Stimulated activated naive CD4-positive, alpha-beta T cell treated with Interleukin-2 at 50 U/mL for 16 hours (primary cell): ENCODE measurements at places on chromosomes 2 and 18.

- DNase-seq: no peak
Observed at GRCh38 chr2:29446847-29447246, 331.6 kb downstream of the CLIP4 start.

DNA sequence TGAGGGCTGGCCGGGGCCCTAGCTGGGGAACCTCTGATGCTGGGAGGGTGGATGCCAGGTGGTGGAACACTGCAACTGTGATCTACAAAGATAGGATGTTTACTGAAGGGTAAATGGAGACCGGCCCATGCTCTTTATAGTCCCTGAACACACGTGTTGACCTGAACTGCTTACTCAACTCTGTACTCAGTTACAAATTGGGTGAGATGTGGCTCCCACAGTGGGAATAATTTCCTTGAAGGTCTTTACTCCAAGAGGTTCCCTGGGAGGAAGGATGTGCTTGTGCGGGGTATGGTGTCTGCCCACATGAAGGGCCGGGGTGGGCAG, 254.1 kb downstream of the PRKCE start:
- DNase-seq: no peak

GRCh38 chr2:38076710-38077430, 919 bp upstream of the CYP1B1 start:
- DNase-seq: peak; percentile 79

- no peak for DNase-seq
Observed at GRCh38 chr2:162156149-162156548, 4.1 kb upstream of the GCG start.

GRCh38 chr2:109613081-109613921, 465 bp downstream of the SEPTIN10 start:
- DNase-seq: no peak

GRCh38 chr18:21054252-21054821, 57.3 kb downstream of the ROCK1 start:
- no peak for DNase-seq

GRCh38 chr2:166127217-166128155, at the start of gene SCN1A:
SCN1A (minus strand) TSS chr2:166128020; CDS start chr2:166073621, 54,399 bp downstream.
- DNase-seq: no peak

DNA sequence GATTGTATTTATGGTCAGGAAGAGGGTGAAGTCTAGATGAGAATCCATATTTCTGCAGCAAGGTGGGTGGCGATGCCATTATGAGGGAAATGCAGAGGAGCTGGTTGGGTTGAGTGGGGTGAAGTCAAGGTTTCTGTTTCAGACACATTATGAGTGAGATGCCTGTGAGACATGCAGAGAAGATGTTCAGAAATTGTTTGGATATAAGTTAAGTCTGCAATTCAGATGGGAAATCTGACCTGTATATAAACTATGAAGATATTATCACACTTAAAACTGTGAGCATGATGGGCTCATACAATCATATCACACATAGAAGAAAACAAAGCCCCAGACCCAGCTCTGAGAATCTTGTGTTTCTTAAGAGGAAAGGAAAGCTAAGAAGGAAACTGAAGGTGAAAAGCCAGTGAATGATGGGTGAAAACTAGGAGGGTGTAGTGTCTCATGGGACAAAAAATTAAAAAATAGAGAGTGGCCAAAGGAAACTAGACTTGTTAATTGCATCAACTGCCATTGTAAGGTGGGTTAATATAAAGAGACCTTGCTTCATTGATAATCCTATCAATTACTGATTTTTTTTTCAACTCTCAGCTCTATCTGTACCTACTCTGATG, 14.2 kb downstream of the GALNT5 start:
- no peak for DNase-seq

GRCh38 chr2:152336854-152337510, 2.0 kb downstream of the FMNL2 start:
- no peak for DNase-seq

GRCh38 chr2:62208074-62208757, 12.3 kb downstream of the B3GNT2 start:
- DNase-seq: no peak

GRCh38 chr2:134408386-134408785, 154.5 kb downstream of the MGAT5 start:
- DNase-seq: no peak

DNA sequence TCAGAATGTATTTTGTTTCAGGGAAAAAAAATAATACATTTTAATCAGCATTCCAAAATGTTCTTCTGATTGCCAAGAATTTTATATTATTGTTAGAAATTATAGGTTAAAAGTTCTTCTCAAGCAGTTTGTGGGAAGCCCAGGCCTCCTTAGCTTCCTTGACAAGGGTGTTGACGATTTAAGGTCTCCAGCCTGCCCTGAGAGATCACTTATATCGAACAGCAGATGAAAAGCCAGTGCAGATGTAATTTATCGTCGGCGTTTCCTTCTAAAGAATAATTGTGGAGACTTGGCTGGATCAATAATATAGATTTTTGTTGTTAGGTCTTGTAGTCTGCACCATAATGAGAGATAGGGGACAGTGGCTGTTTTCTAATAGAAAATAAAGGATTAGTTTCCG, 280.6 kb downstream of the ZNF407 start:
- no peak for DNase-seq

- DNase-seq: no peak
Observed at GRCh38 chr18:37385846-37386778, 179.5 kb downstream of the CELF4 start.

DNA sequence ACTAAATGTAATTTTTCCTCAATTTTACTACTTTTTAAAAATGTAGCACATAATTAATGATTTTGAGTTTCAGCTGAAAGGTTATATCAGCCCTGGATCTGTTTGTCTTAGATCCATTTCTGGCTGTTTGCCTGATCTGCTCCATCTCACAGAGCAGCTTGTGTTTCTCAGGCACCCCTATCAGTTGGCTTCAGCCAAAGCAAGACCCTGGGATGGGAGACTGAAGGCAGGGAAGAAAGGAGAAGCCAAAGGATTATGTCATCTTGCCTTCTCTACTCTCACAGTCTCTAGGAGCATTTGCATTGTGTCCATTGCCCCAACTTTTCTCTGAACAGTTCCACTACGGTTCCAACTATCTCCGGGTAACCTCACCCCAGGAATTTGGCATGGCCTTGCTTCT, 110.5 kb downstream of the CCDC148 start:
- DNase-seq: no peak

DNA sequence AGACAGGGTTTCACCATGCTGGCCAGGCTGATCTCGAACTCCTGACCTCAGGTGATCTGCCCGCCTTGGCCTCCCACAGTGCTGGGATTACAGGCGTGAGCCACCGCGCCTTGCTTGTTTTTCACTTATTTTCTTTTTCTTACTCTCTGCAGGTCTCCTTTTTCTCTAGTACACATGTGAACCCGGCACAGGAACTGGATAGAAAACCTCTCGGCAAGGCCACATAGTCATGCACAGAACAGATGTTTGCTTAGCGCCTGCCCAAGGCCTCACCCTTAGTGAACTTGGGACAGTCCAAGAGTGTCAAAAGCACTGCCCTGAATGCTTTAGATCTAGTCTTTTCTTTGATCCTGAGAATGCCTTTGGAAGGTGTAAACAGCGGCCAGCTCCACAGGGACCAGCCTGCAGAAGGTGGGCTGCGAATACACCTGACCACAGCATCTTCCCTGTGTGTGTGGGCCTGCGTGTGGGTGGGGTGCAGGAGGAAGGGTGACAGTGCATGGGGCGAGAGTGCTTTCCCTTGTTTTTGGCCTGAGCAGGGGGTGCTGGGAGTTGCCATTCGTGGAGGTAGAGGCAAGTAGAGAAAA, 27.0 kb downstream of the IMPA2 start:
- no peak for DNase-seq

DNA sequence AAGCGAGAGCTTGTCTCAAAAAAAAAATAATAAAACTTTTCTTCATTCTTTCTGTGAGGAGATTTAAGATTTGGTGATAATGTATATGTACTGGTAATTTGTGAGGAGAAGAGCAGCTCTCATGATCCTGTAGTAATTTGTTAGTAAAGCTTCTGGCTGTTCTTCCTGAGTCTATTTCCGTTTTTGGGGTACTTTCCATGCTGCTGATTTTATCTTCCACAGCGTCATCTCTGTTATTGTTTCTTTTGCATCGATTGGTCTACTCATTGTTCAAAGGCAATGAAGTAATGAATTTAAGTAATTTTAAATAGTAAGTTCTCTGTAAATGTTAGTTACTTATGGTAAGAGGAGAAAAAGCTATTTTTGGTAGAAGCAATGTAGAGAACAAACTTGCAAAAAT, 12.0 kb downstream of the NDUFAF7 start:
- no peak for DNase-seq

- no peak for DNase-seq
Observed at GRCh38 chr2:58900246-58901027, 659.3 kb upstream of the FANCL start.

DNA sequence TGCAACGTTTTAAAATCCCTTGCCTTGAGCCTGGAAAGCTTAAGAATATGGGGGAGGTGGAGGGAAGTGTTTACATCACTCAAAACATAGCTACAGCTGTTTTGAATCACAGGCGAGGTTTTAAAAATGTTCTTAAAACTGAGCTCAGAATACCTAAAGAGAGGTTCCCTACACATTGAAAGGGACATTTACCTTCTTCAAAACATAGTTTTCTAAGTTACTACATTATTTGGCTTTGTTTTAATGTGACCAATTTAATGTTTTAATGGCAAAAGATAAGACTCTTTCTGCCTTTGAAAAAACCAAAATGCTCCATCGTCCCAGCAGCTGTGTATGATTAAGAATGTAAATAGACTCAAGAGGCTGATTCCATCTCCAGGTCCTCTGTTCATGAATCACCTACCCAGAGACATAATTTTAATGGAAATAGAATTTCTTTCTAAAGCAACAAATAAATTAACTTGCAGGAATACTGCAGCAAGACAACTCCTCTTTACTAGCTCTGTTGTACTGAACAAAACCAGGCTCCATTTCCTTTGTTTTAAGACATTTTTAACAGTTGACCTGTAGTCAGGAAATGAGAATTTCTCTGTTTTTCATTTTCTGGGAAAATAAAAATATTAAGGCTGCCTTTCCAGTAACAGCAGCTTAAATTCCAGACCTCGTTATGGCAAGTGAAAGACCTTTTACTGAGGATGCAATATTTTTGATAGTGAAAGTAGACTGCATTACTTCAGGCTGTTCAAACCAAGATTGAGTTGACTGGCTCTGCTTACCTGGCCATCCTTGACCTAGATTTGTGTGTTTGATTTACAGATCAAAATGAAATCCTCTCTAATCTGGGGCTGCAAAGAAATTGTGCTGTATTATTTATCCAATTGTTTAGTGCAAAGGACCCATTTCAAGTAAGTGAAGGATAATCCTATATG, 33.7 kb upstream of the WDR75 start:
- no peak for DNase-seq

GRCh38 chr2:152458441-152458940, 123.5 kb downstream of the FMNL2 start:
- DNase-seq: no peak

DNA sequence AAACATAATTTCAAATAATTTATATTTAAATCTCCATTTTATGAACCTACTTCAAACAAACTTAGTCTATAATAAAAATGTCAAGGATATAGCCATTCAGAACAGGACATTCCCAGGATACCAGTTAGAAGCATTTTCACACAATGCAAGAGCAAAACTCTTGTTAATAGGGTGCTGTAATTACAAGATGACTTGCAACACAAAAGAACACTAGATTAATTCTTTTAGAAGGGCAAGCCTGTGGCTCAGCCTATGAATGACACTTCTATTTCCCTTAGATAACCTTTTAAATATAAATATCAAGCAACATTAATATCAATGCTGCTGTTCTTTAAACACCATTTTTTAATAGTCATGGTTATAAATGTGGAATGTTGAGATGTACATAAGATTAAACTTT, 157.9 kb upstream of the SCN7A start:
- DNase-seq: no peak

DNA sequence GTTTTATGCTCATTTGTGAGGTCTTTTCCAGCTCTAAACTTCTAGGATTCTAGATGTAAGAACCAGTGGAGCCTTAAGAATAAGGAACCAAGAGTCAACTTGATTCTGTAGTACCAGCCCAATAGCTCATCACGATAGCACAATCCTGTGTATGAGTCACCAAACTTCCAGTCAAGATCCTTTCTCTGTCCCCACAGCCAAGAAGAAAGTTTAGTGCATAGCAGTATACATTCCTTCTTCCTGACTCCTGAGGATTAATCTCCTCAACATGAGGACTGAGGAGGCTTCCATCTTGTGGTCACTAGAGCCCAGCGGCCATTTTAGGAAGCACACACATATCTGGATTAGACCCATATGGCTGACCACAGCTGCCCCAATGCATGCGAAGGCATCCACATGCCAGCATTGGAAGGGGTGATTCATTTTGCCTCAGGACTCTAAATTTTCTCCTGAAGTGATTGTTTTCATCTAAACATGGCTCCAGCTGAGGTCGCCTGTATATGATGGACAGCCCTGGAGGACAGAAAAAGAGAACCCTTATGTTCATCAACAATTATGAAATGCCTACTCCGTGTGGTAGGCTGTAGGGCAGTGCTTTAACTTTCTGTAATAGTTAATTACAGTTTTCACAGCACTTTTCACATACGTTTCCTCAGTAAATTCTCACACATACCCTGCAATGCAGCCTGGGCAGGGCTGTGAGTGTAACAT, 53.5 kb downstream of the RASGRP3 start:
- no peak for DNase-seq

- no peak for DNase-seq
Observed at GRCh38 chr2:187545238-187545751, 8.9 kb downstream of the TFPI start.

DNA sequence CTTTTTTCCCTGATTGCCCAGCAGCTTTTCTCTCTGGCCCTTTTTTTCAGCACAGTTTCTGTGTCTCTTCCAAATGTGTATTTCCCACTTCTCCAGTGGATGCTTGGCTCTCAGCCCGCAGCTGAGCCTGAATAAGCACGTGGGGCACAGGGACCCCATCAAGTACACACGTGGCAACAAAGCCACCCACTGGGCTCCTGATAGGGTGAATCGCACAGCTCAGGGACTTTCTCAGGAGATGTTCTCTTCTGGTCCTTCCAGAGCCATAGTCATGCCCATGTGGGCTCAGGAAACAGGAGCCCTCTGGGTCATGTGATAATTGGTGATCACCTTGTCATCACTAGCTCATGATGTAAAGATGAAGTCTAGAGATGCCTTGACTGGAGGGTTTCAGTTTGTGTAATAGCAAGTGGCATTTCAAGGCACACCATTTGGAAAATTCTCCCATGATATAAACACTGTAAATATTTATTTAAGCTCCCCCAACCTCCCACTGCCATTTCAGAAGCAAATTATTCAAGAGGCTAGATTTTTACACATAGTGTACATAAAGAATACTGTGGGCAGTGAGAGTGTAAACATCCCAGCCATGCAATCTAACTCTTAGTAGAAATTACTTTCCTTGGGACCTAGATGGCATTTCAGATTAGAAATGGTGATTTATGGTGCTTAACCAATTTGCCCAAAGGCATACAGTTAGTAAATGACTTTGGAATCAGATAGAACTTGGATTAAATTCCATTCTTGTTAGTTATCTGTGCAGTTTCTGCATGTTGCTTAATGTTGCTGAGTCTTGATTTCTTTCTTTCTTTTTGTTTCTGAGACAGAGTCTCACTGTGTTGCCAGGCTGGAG, 597.5 kb downstream of the SLC4A3 start:
- DNase-seq: no peak
